ENCODE measurements at places on chromosomes 16 and 17.

DNA sequence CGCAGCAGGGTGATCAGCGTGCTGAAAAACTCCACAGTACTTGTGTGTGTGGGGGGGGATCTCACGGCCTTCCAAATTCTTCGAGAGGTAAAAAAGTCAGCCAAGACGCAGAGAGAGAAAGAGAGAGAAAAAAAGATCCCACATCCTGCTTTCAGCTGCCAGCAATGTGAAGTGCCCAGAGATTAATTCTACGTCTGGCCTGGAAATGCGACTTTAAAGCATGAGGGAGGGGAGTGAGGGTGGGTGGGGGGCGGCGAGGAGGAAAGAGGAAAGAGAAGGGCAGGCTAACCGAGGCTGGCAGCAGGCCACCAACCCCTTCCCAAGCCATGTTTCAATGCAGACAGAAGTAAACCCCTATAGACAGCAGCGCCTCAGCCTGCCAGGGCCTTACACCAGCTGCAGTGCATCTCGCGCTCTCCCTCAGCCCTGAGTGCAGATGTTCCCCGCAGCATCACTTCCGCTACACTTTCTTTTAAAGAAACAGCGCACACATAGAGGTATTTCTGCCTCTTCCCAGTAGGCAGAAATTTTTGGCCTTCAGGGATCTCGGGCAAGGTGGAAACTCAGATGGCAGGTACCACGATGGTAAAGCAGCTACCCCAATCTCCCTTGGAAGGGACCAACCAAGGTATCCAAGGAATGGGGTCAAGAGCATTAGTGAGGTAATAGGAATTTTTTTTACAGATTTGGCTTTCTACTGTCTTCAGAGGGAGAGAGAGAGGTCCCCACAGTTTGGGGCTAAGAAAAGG lies 87.8 kb downstream of the SMG6 start:
- no peak for DNase-seq

- no peak for DNase-seq
Observed at GRCh38 chr16:79062821-79063220, 537.7 kb downstream of the MAF start.

- no peak for DNase-seq
Observed at GRCh38 chr16:49003022-49003421, 278.6 kb downstream of the CBLN1 start.

GRCh38 chr16:8892101-8892575 lies 10.0 kb downstream of the LITAFD start:
- no peak for DNase-seq

GRCh38 chr17:7021993-7022778 lies 664 bp upstream of the BCL6B start:
- peak; percentile 45 for DNase-seq

DNA sequence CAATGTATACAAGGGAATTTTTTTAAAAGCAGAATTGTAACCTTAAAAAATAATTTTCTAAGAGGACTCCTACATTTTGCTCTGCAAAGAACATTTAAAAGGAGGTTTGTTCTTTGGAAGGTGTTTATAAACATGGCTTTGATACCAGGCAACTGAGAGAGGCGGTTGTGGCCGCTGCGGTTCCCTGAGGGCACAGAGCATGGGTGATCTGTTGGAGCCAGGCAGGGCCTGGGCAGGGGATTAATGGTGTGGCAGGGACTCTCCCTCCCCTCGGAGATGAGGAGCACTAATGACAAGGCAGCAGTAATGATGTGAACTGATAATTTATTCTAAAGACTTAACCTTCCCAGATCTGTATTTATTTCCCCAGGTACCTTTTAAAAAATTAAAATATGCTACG lies 65.4 kb downstream of the WWP2 start:
- DNase-seq: no peak

DNA sequence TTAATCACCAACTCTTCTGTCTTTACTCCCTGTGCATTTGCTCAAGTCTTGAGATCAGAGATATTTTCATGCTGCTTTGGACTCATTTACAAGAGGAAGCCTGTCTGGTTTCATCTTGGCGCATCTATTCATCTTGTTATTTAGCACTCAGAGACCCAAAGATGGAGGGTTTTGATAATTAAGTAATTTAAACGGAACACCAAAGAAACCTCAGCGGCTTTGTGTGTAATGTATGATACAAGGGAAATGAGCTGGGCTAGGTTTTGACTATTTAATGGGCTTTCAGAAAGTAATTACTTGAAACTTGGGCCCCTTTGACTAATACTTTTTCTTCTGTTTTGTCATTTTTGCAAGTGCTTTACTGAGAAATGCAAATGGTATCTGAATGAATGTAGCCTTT lies 66.2 kb upstream of the CACNG3 start:
- DNase-seq: no peak

- no peak for DNase-seq
Observed at GRCh38 chr17:55612691-55613141, 101.5 kb upstream of the SMIM36 start.

GRCh38 chr17:16997514-16998429 lies 25.9 kb upstream of the TNFRSF13B start:
- no peak for DNase-seq

- peak; percentile 39 for DNase-seq
Observed at GRCh38 chr16:74309789-74310781, 13.5 kb downstream of the PSMD7 start.

- no peak for DNase-seq
Observed at GRCh38 chr16:12160815-12161550, 184.4 kb downstream of the SNX29 start.

- DNase-seq: peak; percentile 71
Observed at GRCh38 chr17:42536372-42537155, 523 bp downstream of the NAGLU start.

- no peak for DNase-seq
Observed at GRCh38 chr17:8740486-8740885, 4.2 kb downstream of the CCDC42 start.

DNA sequence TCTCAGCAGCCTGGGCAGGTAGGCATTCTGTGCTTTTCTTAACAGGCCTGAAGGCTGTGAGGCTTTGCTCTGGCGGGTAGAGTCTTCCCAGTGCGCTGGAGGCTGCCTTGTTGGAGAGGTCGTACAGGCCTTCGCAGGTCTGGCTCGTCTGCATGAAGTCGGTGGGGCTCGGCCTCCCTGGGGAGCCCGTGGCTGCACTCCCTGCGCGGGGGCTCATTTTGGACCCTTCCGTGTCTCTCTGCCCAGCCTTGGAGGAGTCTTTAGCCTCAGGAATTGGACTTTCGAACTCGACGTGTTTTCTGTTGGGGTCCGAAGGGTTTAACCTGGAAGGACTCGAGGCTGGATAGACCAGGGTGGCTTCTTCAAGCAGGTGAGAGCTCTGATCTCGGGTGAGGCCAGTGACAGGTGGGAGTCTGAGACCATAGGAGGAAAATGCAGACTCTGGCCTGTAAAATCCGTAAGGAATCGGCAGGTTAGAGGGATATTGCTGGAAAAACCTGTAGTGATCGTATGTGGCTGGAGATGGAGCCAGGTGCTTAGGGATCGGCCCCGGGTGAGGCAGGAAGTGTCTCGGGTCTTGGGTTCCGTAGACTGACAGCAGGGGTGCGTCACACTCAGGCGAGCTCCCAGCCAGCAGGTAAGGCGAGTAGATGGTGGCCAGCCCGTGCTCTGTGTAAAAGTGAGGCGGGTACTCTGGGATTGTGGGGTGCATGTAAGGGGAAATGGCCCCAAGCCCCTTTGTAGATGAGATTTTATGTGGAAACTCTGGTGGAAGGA lies 8.6 kb downstream of the ZNF750 start:
- no peak for DNase-seq

DNA sequence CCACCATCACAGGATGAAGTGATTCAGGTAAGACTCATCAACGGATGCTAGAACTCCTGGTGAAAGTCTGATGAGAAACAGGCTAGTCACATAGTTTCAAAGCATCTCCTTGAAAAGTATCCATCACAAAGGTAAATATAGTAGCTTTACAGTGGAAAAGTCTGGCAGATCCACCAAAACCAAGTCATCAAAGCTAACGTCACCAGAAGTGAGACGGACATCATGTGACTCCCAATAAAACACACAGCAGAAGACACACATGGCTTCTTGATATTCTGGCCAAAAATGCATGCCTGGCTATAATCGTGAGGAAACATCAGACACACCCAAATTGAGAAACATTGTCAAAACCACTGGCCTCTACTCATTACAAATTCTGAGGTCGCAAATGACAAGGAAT lies 17.9 kb upstream of the TRPV3 start:
- no peak for DNase-seq

DNA sequence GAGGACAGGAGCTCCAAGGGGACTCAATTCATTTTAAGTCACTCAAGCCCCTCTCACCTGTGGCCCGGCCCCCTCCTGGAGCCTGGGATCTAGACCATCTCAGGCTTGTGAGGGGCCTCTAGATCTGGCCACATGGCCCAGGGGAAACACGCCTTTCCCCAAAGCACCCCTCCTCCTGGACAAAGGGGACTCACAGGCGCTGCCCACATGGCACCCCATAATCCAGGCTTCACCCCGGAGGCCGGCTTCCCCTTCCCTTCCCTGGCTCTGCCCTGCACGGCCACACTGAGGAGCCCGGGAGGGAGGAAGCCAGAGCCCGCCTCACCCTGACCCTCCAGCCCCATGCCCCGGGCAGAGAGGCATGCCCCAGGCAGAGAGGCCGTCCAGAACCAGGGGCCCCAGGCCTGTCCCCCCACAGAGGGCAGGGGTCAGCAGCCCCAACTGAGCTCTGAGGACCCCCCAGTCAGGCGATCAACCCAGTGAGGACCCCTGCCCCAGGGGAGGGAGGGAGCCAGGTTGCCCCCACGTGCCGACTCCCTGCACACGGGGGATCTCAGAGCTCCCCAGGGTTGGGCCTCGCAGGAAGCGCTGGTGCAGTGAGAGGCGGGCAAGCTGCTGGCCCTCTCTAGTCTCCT lies 10.9 kb downstream of the HS3ST6 start:
- DNase-seq: no peak

- peak; percentile 91 for DNase-seq
Observed at GRCh38 chr17:27319541-27320221, 25.8 kb downstream of the WSB1 start.

DNA sequence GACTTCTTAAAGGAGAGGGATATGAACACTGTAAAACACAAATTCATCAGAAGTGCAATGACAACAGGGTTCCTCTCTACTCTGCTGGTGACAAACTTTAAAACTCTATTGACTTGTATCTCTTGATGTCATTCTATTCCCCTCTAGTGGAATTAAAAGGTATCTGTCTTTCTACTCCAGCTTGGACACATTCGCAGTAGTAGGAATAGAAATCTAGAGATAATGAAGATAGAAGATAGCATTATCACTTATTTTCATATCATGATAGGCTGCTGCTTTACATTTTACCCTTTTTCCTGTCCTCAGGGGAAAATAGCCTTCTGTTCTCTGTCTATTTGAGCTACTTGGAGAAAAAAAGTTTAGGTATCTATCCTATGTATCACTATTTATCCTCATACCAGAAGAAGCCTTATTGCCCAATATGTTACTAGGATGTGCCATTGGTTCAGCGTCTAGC lies 209.6 kb upstream of the CACNG5 start:
- no peak for DNase-seq

GRCh38 chr17:40735016-40735415 lies 20.1 kb downstream of the KRT25 start:
- DNase-seq: no peak

DNA sequence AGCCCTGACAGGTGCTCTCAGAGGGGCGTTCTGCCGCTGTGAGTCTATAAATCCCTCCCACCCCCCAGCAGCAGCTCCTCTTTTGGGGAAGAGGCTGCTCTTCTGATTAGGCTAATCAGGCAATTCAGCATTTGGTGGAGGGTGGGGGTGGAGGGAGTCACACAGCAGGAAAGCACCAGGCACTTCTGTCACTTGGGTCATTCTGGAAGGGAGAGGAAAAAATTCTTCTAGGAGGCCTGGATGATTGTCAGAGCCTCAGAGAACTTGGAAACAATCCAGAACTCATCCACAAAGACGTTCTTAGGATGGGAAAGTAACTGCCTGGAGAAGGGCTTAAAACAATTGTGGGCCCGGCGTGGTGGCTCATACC lies 7.3 kb upstream of the SSTR2 start:
- peak; percentile 83 for DNase-seq

- DNase-seq: no peak
Observed at GRCh38 chr16:14015948-14016347, 55.2 kb upstream of the MRTFB start.

DNA sequence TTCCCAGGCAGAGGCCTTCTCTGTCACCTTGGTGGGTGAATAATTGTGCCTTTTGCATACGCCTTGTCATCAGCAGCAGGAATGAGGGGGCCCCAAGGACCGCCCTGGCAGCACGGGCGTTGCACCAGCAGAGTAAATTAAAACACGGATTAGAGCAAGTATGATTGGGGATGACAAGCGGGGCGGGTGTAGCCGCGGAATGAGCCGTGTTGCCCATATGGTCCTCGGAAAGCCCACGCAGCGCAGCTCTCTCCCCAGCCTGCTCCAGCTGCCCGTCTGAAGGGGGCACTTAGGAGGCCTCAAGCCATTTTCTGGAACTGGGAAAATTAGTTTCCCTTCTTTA lies 299.4 kb upstream of the IRX3 start:
- DNase-seq: no peak

- no peak for DNase-seq
Observed at GRCh38 chr17:74857191-74857590, 2.5 kb downstream of the GRIN2C start.

DNA sequence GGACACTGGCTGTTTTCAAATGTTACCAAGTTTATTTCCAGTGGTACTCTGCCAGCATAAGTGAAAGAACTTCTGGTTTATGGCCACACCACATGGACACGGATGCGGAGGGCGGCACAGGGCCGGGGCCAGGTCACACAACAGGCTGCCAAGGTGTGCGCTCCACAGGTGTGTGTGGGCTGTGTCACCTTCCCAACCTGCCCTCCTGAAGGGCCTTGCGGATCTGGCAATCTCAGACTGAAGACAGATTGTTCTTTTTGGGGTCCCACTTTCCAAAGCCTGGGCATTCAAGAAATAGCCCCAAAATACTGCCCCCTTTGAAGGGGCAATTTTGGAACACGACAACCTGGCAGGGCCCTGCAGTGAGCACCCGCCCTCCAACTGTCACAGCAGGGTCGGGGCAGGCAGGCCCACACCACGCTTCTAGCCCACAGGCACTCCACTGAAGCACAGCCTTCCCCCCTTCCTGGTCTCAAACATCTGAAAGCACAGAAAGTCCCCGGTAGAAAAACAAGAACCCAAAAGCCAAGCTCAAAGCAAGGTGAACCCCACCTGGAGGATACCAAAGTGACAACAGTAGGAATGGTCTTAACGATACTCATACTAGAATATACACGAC lies 3.5 kb downstream of the CSNK1D start:
- no peak for DNase-seq

- DNase-seq: no peak
Observed at GRCh38 chr16:22933173-22933572, 119.2 kb downstream of the HS3ST2 start.

DNA sequence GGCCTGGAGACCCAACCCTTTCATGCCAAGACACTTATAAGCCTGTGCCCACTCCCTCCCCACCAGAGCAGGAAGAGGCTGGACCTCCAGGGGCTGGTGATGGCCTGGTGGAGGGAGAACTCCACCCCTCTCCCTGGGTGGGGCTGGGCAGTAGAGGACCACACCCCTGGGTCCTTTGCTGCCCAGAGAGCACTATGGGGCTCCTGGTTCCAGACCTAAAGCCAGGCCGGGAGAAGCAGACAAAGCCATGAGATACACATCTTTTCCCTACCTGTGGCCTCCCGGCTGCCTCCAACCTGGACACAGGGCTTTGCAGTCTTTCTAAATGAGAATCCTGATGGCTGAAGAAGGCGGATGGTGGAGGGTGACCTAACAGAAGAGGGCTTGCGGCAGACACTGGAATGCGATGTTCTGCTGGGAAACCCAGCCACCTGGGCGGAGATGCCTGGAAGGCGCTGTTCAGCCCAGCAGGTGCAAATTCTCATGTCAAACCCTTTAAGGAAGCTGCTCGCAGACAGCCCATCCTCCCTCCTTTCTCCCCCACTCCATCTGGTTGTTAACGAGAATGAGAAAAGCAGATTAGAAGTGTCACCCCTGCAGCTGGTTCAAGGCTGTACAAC lies 43.9 kb upstream of the KIFC3 start:
- DNase-seq: no peak

Measured in NCI-H446 (cell line).